Pericardium fibroblast (primary cell): ENCODE measurements at places on chromosomes 13 and 19. TPM values are rescaled to one million over a fixed set of nuclear protein-coding genes. Genes with fewer than 3 reads are reported as not detected.

SBK3 gene
- not detected in 2 replicates for total RNA-seq

ETHE1 gene
- 60.9 and 78.2 TPM in 2 replicates for total RNA-seq

ENOX1 gene
- 12.3 and 13.9 TPM in 2 replicates for total RNA-seq

ACP7 gene
- total RNA-seq, result not detected in 2 replicates

COL5A3 gene
- 31.9 and 41.2 TPM in 2 replicates for total RNA-seq

LPAR2 gene
- total RNA-seq, result 0.93 and 4.1 TPM in 2 replicates

FPR1 gene
- 0.23 and 0.68 TPM in 2 replicates for total RNA-seq

B3GLCT gene
- 6.7 and 7.0 TPM in 2 replicates for total RNA-seq

ZNF578 gene
- total RNA-seq, result 0.70 and 3.2 TPM in 2 replicates

SIN3B gene
- 20.1 and 21.7 TPM in 2 replicates for total RNA-seq

ZNF737 gene
- total RNA-seq, result 2.8 and 6.8 TPM in 2 replicates

LHB gene
- total RNA-seq, result not detected in 2 replicates
